ENCODE measurements at places on chromosomes 11 and 22. TPM values are rescaled to one million over a fixed set of nuclear protein-coding genes. Genes with fewer than 3 reads are reported as not detected.

Gene HOATZ
- not detected for total RNA-seq

Gene CD248
- total RNA-seq: 0.24 TPM

Gene OR8D1
- not detected for total RNA-seq

Gene ACR
- total RNA-seq: not detected

Gene CHST1
- total RNA-seq: under 0.01 TPM

Gene SCO2
- 10.2 TPM for total RNA-seq

Gene DEPDC7
- 1.4 TPM for total RNA-seq

Gene BBS1
- 16.4 TPM for total RNA-seq

Gene TREH
- total RNA-seq: not detected

Gene GRAP2
- not detected for total RNA-seq

Gene TRPT1
- total RNA-seq: 64.8 TPM

Gene BTBD18
- total RNA-seq: under 0.01 TPM

Gene FAM180B
- total RNA-seq: not detected

Gene MS4A15
- total RNA-seq: not detected

Gene OSBP2
- 8.0 TPM for total RNA-seq

Gene COMMD9
- 20.0 TPM for total RNA-seq

Gene BTG4
- total RNA-seq: not detected

Gene WNT11
- not detected for total RNA-seq

Gene FGF19
- not detected for total RNA-seq

Gene SOX10
- not detected for total RNA-seq

Gene OR8D2
- not detected for total RNA-seq

Gene DENND5A
- total RNA-seq: 23.4 TPM

Gene PTGDR2
- total RNA-seq: not detected

Gene UCP3
- total RNA-seq: not detected

Gene NRIP3
- total RNA-seq: 4.1 TPM

Gene ARRB1
- 0.64 TPM for total RNA-seq

Gene OR52A1
- under 0.01 TPM for total RNA-seq

Gene BACE1-AS
- total RNA-seq: 1.9 TPM

Gene EED
- total RNA-seq: 8.7 TPM

Gene TUBGCP6
- total RNA-seq: 23.6 TPM

Gene F2
- under 0.01 TPM for total RNA-seq

Gene SEC14L3
- total RNA-seq: not detected

Gene LAYN
- 10.4 TPM for total RNA-seq

Gene OR52N4
- total RNA-seq: not detected

Gene SPDYC
- not detected for total RNA-seq

Data from tracheal epithelial cell (primary cell).